ENCODE measurements at places on chromosomes 13 and 19.

DNA sequence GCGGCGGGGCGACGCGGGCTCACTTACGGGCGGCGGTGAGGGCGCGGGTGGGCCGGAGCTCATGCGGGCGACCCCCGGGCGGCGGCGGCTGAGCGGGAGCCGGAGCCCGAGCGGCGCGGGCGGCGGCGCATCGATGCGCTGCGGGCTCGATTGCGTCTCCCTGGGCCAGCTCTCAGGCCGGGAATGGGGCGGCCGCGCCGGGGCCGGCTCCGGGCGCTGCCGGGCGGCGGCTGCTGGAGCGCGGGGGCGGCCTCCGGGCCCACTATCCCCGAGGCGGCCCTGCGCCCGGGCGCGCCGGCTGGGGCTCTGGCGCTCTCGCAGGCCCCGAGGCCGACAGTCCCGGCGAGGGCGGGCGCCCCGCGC lies 1.4 kb upstream of the TSHZ3 start:
- no peak for DNase-seq

DNA sequence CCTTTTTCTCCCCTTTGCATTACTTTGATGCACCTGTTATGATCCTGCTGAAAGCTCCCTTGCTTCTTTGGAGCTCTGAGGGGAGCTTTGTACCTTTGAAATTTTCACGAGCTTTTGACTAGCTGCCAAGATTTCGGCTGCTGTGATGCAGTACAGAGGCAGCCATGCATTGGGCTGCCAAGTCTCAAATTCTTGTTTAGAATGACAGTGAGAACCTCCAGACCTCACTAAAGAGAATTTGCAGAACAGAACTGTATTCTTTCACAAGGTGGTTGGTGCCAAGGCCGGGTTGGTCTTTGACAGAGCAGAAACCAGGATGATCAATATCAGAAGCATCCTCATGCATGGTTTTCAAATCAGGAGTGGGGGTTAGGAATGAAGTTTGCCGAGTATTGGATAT lies 414.8 kb downstream of the GPC5 start:
- no peak for DNase-seq

GRCh38 chr13:34103854-34104253 lies 285.9 kb downstream of the RFC3 start:
- DNase-seq: no peak

DNA sequence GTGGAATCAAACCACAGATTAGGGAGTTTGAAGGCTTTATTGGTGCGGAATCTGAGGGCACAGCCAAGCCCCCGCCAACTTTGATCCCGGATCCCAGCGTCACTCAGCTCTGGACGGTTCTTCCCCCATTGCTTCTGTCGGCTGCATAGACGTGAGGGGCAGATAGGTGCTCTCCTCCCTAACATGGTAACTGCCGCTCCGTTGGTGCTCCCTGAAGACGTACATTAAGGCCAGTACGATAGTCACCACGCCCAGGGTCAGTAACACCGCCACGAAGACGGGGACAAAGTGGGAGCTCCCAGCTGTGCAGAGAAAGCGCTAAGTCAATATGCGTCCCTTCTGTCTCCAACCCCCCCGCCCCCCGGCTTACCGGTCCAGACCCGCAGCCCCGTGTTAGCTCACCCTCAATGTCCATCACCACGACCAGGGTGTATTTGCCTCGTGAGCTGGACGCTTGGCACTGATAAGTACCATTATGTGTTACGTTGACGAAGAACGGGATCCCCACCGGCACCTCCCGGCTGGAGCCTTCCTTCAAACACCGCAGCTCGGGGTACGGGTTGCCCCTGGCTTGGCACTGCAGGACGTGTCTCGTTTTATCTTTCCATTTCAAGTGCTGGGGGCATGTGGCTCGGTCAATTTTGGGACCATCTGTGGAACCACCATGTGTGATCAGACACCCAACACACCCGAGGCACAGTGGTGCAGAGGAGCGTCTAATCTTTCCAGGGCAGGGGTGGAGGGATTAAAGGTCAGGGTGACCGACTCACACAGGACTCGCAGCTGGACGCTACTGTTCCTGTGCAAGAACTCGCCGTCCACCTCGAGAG lies 644 bp upstream of the RAVER1 start:
- DNase-seq: no peak

- no peak for DNase-seq
Observed at GRCh38 chr13:22235285-22235949, 564.5 kb downstream of the FGF9 start.

DNA sequence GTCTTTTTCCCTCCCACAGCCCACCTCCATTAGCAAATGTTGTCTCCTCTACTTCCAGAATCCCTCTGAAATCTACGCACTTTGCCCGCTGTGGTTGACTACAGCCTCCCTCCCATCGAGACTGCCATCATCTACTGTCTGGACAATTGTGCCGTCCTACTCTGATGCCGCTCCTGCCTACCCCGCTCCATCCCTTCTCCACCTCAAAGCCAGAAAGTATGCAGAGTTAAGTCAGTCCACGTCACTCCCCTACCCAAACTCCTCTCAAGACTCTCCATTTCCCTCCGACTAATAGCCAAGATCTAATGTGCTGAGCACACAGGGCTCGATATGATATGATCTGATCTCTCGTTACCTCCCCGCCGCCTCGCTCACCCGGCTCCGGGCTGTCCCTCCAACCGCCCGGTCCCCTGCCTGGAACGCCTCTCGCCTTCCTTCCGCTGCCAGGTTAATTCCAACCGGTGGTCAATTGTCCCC lies 556 bp downstream of the CACTIN start:
- DNase-seq: peak; percentile 53

DNA sequence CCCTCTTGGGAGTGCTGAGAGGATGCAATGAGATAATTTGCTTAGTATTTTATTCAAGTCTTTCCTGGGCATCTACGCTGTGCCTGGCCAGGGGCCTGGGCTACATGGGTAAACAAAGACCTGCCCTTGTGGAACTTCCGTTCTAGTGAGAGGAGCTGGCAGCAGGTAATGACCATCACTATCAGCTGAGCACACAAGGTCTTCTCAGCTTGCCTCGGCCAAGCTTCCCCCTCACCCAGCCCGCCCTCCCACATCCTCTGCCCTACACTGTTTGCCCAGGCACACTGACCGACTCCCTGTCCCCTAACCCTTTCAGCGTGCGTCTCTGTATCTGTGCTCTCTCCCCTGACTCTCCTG lies 8.6 kb upstream of the FKRP start:
- no peak for DNase-seq

DNA sequence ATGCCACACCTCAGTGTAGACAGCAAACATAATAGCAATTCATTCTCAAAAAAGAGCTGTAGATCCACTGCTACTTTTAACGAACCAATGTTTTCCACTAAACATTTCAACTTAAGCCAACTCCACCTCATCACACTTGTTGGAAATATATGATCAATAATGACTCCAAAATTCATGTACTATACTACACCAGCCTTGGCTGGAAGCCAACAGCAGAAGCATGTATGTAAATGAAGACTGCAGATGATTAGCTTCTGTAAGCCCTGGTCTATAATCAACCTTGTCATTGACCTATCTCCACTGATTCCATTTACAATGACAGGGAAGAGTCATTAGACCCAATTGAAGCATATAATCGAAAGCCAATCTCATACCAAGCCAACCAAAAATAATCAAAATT lies 71.7 kb downstream of the STK24 start:
- no peak for DNase-seq
